Fibroblast of the conjunctiva (primary cell): ENCODE measurements at places on chromosomes 1 and 21.
A peak's percentile ranks its signal among the peaks of the same experiment; 100 is the strongest.

- DNase-seq, result peak; percentile 26
Observed at GRCh38 chr1:10152709-10153284, 57.6 kb upstream of the KIF1B start.

DNA sequence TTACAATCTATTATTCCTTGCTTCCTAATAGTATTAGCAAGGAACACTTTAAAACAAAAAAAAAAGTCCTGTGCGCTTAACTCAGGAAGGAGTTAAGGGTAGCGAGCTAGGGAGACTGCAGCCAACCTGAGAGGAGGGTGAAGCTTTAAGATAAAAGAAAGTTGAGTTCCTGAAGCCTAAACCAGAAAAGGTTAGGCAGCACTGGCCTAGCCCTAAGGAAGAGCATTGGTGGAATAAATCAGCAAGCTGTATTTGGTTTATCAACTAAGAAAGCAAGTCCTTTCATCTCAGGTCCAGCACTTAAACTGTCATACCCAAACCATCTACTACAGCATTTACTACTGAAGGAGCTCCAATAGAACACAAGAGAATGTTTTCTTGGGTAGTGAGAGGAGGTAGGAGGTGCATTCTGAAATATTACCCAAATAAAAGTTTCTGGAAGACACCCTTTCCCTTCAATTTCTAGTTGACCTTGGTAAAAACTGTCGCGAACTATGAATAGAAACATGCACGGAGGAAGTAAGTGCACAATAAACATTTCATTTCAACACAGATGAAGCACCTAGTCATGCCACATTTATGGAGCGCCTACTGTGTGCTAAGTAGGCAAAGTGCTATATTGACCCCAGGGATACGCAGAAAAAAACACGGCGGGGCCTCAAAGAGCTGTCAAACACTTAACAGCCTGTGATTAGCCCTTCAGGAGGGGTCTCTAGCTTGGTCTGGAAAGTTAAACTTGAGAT lies 1.3 kb downstream of the GLRX2 start:
- DNase-seq, result no peak

DNA sequence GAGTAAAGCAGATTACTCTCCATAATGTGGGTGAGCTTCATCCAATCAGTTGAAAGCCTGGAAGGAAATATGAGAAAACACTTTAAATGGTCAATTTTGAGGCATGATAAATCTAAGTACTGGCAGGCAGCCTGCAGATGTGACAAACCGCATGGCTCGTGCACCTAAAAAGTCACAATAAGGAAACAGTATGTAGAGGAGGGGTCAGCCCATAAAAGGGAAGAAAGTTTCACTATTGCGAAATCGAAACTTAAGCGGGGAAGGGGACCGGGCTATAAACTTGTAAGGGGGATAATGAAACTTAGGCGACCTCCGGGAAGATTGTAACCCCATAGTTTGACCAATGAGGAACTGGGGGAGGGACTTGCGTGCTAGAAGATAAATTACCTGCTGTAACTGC lies 109.8 kb downstream of the PLPPR4 start:
- no peak for DNase-seq

- DNase-seq, result no peak
Observed at GRCh38 chr1:45001011-45001481, 10.1 kb downstream of the HECTD3 start.

GRCh38 chr1:42195841-42196240 lies 31.3 kb upstream of the GUCA2A start:
- no peak for DNase-seq

DNA sequence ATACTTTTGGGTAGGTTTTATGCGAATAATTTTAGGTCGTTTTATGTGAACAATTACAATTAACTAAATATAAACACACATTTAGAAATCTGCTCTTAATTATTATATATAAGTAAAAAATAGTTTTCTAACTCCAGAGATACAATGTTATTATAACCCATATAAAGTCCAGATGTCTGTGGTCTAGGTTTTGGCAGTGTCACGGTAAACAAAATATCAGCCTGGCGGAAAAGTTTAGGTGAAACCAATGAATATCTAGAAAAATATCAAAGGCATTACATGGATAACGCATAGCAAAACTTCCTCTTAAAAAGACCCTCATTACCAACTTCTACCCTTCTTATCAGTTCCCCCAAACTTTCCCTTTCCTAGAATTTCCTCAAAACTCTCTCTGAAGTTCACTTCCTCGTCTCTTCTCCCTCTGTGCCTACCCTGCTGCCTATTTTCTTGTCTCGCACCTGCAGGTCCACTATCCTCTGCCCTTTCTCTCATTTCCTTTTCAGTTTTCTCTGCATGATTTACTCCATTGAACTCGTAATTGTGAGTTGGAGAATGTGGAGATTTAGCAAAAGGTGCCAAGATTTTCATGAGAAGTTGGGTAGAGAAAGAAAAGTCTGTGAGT lies 21.8 kb downstream of the VTCN1 start:
- DNase-seq, result peak; percentile 12

GRCh38 chr1:27400082-27400962 lies 7.9 kb downstream of the GPR3 start:
- DNase-seq, result no peak

DNA sequence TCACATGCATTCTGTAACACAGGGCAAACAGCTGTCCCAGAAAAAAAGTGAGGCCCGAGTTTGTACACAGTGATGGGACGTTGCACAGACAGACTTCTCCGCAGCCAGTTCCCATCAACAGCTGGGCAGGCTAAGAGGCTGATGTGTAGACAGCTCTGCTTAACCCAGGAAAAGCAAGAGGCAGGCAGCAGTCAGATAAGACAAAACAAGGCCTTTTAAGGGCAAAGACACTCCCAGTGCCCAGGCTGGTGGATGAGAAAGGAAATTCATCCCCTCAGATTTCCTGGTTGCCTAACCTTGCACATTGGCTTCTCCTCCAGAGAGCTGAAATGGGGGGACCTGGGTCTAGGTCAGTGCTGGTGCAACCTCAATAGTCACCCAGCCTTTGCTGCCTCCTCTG lies 17.2 kb upstream of the PHLDA3 start:
- no peak for DNase-seq

DNA sequence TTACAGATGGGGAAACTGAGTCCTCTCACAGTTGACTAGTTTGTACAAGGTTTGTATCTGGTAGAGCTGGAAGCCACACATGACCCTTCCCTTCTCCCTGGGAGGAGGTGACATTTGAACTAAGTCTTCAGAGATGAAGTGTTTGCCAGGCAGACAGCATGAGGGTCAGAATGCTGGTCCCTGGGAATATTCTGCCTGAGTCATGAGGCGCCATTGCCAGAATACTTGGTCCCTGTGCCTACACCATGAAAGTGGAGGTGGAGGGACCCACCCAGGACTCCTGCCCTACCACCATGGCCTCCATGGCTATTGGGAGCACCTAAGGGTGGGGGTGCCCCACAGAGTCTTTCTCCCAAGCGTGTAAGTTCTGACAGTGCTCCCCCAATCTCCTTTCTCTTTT lies 7.0 kb downstream of the RPS6KA1 start:
- DNase-seq, result no peak

DNA sequence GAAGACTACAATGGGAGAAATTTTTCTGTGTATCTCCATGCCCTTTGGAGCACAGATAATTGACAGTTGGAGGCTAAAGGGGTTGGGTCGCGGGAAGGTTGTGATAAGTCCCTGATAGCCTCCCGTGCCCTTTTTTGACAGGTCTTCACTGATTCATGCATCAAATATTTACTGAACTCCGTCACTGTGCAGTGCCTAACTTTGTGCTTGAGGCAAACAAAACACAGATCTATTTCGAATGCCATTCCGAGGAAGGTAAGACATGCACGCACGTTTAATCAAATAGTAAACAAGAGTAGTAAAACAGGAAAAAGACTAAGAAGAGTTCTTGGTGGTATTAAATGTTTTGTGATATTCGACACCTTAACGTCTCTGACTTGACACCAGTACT lies 494 bp upstream of the PIP5K1A start:
- DNase-seq, result no peak

GRCh38 chr1:172905452-172905851 lies 145.3 kb downstream of the TNFSF18 start:
- no peak for DNase-seq

DNA sequence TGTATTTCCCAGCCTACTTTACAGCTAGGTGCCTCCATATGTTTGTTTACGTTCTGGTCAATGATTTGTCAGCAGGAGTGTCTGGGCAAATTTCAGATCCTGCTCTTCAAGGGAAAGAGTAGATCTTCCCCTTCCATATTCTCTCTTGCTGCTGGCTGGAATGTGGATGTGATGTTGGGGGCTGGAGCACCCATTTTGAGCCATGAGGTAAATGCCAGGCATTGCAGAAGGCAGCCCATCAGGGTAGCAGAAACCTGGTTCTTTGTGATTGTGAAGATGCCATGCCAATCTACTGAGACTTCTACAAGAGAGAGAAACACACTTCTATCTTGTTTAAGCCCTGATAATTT lies 25.1 kb downstream of the RUNX1 start:
- DNase-seq, result no peak

- no peak for DNase-seq
Observed at GRCh38 chr1:240906477-240906876, 294.5 kb upstream of the GREM2 start.

DNA sequence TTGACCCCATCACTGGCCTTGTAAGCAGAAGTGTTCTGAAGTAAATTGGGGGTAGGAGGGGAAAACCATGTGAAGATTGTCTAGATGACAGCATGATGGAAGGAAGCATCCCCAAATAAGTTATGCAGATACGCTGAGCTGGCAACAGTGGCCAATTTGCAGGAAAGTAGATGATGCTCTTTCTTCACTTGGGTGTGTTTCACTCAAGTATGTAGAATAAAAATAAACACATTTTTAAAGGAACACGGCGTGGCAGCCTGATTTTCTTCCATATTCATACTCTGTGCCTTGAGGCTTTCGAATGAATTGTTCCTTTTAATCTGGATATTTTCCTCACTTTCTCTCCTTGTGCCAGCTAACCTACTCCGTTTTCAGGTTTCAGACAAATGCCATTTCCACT lies 295.5 kb upstream of the DPYD start:
- no peak for DNase-seq

- DNase-seq, result no peak
Observed at GRCh38 chr1:80450711-80451110, 1350.0 kb upstream of the ADGRL2 start.

DNA sequence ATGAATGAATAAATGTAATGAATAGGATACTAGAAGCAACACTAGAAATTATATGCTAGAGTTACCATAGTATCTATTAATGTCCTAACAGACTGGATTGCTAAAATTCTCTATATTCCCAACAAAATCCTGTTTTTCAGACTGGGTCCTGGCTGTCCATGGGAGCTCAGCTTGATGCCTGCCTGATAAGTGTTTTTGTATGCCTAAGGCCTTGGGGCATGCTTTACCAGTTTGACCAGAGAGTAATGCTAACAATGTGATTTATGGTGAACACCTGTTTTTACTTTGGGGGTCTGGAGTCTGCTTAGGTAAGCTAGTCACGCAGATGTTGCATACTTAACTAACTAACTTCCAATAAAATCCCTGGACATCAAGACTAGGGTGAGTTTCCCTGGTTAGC lies 318.8 kb upstream of the DEPDC1 start:
- DNase-seq, result no peak

DNA sequence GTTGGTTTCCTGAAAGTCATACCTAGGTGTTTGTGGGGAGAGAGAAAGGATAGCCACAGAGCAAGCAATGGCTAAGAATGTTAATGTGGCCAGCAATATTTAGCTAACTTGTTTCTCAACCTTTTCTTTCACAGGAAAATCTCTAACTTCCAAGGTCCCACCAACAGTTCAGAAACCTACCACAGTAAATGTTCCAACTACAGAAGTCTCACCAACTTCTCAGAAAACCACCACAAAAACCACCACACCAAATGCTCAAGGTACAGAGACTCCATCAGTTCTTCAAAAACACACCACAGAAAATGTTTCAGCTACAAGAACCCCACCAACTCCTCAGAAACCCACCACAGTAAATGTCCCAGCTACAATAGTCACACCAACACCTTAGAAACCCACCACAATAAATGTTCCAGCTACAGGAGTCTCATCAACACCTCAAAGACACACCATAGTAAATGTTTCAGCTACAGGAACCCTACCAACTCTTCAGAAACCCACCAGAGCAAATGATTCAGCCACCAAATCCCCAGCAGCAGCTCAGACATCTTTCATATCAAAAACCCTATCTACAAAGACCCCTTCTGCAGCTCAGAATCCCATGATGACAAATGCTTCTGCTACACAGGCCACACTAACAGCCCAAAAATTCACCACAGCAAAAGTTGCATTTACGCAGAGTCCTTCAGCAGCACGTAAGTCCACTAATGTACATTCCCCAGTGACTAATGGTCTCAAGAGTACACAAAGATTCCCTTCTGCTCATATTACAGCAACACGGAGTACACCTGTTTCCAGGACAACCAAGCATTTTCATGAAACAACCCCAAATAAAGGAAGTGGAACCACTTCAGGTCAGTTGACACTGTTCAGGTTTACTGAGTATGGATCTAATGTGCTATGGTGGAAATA lies 15.3 kb downstream of the CD55 start:
- DNase-seq, result peak; percentile 35

- no peak for DNase-seq
Observed at GRCh38 chr1:43834280-43835081, 99.1 kb upstream of the ARTN start.

GRCh38 chr1:216331211-216331610 lies 92.0 kb downstream of the USH2A start:
- no peak for DNase-seq

- no peak for DNase-seq
Observed at GRCh38 chr1:213154056-213154685, 103.1 kb downstream of the RPS6KC1 start.

DNA sequence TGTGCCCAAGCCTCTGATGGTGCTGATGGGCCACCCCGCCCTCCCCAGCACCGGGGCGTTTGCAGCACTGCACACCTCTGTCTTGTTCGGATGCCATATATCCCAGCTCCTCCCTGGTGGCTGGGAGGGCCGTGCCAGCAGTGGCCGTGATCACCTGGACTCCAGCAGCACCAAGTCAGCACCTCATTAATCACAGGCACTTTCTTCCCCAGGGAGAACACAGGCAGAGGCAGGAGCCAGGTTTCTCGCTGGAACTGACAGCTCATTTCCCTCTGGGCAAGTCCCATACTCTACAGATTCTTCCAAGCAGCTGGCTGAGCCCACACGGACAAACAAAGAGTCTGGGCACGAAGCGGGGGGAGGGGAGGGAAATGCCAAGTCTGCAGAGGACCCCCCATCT lies 141.7 kb upstream of the EDN2 start:
- DNase-seq, result no peak

DNA sequence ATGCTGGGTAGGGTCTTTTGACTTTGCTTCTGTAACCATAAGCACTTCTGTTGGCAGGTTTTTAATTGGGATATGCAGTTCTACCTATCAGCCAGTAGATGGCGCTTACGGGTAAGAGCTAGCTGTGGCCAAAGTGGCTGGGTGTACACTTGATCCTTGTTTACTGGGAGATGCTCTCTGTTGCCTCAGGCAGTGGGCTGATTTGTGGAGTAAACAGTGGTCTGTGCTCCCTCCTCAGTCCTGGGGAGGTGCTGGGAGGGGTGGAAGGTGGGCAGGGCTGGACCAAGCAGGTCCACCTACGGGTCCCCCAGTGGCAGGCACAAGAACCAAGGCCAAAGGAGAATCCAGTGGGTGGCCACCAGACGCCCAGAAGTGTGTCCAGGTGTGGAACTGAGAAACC lies 43.4 kb downstream of the RALGPS2 start:
- DNase-seq, result peak; percentile 26
